Calu3 (cell line): ENCODE measurements at places on chromosomes 1 and 21. TPM values are rescaled to one million over a fixed set of nuclear protein-coding genes. Genes with fewer than 3 reads are reported as not detected.
A peak's percentile ranks its signal among the peaks of the same experiment; 100 is the strongest.

DNA sequence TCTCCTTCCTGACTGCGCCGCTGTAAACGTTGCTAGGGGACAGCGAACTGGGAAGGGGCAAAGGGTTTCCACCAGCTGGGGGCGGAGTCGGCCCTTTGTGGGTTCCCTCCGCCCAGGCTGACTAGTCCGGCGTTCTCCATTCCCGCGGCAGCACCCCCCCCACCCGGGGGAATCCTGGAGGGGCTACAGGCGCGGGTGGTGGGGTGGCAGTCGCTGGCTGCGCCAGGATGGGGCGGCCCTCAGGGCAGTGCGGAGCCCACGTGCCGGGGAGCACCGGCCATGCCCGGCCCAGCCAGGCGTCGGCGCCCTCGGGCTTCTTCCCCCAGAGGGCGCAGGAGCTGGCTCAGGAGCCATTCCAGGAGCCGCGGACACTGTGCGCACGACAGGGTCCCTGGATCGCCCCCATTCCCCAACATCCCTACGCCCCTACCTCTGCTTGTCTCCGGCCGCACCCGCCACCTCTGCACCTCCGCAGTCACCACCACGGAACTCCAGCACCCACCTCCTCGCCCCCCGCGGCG, 476 bp downstream of the BATF3 start:
- DNase-seq = peak; percentile 80

- DNase-seq = peak; percentile 85
Measured at GRCh38 chr1:206583707-206584648, 28.3 kb downstream of the EIF2D start.

DNA sequence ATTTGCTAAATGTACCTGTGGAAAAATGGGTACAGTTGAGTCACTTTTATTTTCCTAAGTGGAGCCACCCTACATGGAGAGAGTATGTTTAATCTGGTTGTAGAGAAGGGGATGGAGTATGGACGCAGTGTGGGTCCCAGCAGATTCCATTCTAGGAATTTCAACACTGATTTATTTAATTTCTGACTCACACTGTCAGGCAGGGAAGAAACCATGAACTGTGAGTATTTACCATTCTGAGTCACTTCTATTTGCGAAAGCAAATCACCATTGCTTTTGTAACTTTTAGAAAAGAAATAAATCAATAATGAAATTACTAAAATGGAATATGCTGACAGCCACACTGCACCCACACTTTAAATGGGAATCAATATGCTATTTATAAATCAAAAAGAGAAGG, 339.0 kb downstream of the DSCAM start:
- no peak for DNase-seq

Gene GRHL3
- total RNA-seq = 1.4 and 2.9 TPM in 2 replicates

DNA sequence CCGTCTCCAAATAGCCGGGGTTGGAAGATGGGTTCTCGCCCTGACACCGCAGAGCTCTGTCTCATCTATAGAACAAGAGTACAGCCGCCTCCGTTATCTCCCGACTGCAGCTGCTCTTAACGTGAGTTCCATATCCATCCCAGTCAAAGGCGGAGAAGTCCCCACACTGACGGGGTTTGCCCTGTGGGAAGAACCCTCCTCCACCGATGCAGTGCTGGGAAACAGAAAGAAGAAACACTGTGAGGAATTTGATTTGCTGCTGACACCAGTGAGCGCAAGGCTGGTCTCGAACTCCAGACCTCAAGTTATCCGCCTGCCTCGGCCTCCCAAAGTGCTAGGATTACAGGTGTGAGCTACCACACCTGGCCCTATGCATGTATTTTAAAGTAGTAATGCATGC, 9.5 kb downstream of the ITLN2 start:
- no peak for DNase-seq

Gene C1QTNF12
- 2.0 and 4.2 TPM in 2 replicates for total RNA-seq

DNA sequence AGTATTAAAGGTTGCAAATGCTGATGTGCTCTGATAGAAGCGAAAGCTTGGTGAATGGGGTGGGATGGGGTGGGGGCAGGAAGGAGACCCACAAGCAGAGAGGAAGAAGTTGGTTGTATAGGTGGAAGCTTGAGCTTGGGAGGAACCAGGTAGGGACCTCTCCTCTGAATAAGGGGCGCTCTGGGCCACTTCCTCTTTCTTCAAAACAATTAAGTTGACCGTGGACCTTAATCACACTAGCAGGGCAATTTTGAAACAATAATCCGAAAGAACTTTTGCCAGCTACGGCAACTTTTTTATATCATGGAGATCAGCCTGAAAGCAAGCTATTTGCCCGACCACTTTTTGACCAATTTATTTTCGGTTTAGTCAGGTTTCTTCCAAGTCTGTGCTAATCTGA, 1.9 kb upstream of the DYRK1A start:
- no peak for DNase-seq

Gene SDF4
- 128 and 161 TPM in 2 replicates for total RNA-seq

Gene TRIM17
- 2.3 and 3.8 TPM in 2 replicates for total RNA-seq

DNA sequence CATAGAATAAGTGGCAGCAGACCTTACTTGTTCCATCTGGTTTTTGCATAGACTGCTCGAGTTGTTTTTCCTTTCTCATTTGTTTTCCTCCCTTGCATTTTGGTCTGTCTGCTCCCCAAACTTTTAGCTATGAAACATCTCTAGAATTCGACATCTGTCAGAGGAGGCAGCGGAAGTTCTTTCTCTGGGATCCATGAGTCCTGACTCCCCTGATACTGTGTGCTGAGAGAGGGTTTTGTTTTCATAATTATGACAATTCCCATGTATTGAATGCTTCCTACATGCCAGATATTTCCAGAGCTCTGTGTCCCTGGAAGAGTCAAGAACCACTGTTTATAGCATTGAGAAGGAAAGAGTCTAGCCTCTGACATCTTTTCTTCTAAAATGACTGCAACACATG, 172.6 kb downstream of the KIF26B start:
- DNase-seq = no peak

DNA sequence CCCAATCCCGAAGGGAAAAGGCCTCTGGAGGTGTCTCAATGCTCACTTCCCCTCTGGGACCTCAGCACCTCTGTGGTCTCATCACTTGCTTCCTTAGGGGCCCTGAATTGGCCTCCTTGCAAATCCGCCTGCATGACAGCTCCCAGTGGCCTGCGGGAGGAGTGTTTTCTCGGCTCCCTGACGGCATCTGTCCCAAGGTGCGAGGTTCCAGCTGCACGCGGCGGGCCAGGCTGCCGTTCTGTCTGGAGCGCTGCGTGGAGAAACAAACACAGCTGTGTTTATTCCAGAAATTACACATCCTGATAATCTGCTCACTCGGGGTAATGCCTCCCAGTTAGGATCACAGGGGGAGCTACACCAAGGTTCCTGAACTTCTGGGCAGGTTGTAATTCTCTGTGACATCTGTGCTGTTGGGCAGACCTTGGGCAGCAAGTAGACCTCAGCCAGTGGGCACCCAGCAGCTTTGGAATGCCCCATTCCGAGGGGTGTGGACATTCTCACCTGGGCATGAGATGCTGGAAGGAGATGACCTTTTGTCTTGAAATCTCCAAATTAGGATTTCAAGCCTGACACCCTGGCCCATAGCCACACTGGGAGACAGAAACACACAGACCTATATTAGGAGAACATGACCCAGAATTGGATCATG, 18.2 kb downstream of the EPHB2 start:
- DNase-seq = no peak

Gene KRTAP19-6
- not detected in 2 replicates for total RNA-seq

Gene GJA5
- total RNA-seq = not detected in 2 replicates

GRCh38 chr1:172498857-172499256, 34.1 kb upstream of the SUCO start:
- DNase-seq = no peak

DNA sequence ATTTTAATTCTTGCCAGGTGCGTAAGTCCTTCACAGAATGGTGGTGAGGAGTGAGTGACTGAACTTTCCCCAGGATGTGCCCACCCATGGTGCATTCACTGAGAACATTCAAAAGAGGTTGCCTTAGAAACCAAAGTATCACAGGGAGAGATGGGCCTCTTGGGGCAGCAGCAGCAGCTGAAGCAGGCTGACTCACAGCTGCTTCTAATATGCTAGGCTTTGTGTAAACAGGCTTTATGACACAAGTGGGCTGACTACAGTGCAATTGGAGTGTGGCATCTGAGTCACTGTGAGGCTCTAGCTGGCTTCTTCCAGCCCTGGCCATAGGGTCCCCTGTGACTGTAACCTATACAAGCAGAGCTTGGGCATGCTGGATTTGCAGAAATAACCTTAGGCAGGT, 12.6 kb downstream of the PIGP start:
- peak; percentile 39 for DNase-seq

DNA sequence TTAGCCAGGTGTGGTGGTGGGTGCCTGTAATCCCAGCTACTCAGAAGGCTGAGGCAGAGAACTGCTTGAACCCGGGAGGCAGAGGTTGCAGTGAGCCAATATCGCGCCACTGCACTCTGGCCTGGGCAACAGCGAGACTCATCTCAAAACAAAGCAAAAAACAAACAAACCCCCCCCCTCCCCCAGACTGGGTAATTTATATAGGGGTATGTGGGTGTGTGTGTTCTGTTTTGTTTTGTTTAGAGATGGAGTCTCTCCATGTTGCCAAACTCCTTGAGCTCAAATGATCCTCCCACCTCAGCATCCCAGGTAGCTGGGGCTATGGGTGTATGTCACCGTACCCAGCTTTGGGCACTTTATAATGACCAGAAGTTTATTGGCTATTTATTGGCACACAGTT, 73.6 kb downstream of the SLC27A3 start:
- no peak for DNase-seq

GRCh38 chr1:204443260-204443619, 31.6 kb upstream of the PPP1R15B start:
- peak; percentile 89 for DNase-seq

Gene AVPR1B
- not detected in 2 replicates for total RNA-seq

GRCh38 chr1:87329051-87329525, 408 bp downstream of the LMO4 start:
- peak; percentile 37 for DNase-seq

Gene CD48
- not detected in 2 replicates for total RNA-seq

GRCh38 chr1:4003846-4004505, 103.9 kb upstream of the C1orf174 start:
- DNase-seq = no peak
